ENCODE measurements at places on chromosomes 5 and 9.

- peak; percentile 50 for DNase-seq
Observed at GRCh38 chr5:69083412-69083811, 10.4 kb upstream of the SLC30A5 start.

DNA sequence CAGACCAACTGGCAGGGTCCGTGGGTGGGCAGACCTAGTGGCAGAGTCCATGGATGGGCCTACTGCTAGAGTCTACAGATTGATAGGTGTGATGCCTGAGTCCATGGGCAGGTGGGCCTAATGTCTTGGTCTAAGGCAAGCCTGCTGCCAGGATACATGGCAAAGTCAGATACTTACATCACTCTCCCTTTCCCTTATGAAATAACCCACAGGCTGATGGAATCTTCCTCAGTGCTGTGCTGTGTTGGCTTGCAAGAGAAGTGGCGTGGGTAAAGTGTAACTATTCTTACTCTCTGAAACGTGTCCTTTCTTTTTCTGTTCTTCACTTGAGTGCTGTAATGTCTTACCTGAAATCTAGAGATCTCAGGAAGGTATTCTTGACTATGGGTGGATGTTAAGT lies 67.3 kb upstream of the ADRB2 start:
- DNase-seq: no peak

GRCh38 chr9:32698706-32699277 lies 63.3 kb upstream of the TAF1L start:
- DNase-seq: peak; percentile 72

DNA sequence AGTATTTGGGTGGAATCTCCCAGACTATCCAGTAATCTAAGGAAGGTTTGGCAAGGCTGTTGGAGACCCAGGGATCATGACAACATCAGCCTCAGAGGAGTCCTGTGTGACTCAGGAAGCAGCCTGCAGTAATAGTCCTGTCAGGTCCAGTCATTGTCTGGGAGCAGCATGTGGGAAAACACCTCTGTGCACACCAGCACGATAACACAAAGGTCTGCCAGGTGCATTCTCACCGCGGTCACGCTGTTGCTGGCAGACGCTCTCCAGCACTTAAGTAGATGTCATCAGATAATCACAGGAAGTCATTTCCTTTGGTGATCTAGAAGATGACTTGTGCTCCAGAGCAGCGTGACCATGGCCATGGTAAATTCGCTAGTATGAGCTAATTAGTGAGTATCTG lies 99.2 kb upstream of the IQGAP2 start:
- DNase-seq: peak; percentile 88

- DNase-seq: no peak
Observed at GRCh38 chr9:89648247-89649000, 43.6 kb downstream of the GADD45G start.

- DNase-seq: no peak
Observed at GRCh38 chr9:125446561-125447094, 185.0 kb downstream of the GAPVD1 start.

DNA sequence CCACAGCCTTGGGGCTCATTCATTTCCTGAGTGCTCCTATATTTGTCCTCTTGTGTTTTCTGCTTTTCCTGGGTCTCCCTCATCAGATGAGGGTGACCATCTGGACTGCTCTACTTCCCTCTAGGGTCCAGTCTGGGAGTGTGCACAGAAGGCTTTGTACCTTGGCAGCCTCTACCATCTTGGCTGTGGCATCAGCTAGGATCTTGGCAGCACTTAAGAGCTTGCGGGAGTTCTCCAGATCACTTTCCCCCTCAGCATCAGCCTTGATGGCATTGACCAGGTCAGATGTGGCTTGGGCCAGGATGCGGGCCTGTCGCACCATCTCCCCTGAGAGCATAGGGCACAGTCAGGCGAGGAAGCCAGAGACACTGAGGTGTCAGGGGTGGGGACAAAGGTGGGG lies 15.8 kb downstream of the TLN1 start:
- DNase-seq: no peak

GRCh38 chr5:115838885-115839518 lies 2.4 kb downstream of the ATG12 start:
- DNase-seq: peak; percentile 62

GRCh38 chr9:136421791-136422190 lies 11.3 kb downstream of the PMPCA start:
- no peak for DNase-seq

GRCh38 chr9:123267481-123268198 lies 746 bp downstream of the STRBP start:
- DNase-seq: no peak

DNA sequence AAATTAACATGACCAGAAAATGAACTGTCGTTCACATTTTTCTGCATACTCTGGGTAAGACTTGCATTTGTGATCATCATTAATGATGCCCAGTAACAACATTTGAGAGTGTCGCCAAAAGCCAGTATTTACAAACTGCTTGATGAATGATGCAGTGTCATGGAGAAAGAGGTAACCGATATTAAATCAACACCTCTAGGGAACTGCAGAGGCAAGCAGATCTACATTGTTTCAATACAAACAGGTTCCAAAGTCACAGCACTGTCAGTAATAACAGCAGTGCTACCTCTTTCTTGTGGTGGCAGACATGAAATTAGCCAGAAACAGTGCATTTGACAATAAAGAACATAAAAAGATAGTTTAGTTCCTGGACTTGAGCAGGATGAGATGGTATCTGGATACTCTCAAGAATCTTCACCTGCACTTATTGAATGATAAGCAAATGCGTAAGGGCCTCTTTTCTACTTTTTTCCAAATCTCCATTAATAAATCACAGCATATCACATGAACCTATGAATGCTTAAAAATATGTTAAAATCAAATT lies 456.6 kb downstream of the ARHGEF28 start:
- no peak for DNase-seq

GRCh38 chr5:86968301-86968753 lies 299.4 kb upstream of the RASA1 start:
- peak; percentile 55 for DNase-seq

DNA sequence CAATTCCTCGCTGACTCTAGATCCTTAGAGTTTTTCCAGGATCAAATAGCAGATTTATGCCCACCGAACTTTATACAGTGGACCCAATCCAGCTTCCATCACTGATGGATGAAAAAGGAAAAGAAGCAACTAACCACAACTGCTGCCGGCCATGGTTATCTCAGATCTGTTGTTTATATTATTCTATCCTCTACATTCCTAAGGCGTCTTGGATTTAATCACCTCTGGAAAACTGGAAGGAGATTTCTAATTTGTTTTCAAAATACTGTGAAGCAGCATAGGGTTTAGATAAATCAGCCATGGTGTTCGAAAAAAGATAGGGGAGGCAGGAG lies 663 bp upstream of the ZNF366 start:
- no peak for DNase-seq

GRCh38 chr9:76456202-76456926 lies 2.6 kb upstream of the GCNT1 start:
- DNase-seq: peak; percentile 14

DNA sequence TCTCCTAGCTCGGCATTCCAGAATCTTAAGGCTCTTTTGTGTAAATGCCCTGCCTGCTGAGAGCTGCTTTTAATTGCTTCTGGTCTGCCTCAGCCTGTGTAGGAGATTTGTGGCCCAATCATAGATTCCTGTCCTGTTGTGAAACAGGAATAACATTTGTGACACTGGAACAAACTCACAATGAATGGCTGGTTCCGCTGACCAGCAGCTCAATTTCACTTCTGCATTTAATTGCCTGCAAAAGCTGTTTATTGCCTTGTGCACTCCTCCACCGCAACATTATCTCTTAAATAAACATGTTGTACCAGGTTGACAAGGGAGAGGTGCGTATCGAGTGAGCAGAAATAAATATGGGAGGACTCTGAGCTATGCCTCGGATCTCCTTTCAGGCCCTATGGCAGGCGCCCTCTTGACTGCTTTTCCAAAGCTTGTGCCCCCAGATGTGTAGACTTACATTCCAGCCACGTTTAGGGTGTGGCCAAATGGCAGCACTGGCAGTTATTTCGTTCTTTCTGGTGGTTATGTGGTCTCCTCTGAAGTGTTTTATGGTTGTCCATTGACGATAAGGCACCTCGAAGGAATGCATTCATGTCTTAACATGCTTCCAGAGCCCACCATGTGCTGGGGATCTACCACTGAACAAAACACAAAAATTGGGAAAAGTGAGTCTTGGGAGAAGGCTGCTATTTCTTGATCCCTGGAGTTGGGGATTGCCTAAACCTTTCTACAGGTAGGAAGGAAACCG lies 58.1 kb downstream of the DMRT1 start:
- no peak for DNase-seq

- DNase-seq: peak; percentile 6
Observed at GRCh38 chr5:81907012-81907635, 64.7 kb upstream of the ATG10 start.

DNA sequence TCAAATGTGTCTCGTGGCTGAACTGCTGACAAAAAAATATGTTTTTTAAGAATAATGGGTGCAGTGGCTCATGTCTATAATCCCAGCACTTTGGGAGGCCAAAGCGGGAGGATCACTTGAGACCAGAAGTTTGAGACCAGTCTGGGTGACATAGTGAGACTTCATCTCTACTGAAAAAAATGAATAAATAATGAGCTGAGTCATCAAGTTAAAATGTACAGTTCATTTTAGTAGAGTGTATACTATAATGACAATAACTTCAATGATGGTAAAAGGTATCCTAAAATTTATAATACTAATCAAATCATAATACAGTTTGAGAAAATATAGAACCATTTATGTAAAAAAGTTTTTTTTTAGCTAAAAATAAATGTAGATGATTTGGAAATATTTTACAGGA lies 37.9 kb upstream of the TJP2 start:
- DNase-seq: no peak

DNA sequence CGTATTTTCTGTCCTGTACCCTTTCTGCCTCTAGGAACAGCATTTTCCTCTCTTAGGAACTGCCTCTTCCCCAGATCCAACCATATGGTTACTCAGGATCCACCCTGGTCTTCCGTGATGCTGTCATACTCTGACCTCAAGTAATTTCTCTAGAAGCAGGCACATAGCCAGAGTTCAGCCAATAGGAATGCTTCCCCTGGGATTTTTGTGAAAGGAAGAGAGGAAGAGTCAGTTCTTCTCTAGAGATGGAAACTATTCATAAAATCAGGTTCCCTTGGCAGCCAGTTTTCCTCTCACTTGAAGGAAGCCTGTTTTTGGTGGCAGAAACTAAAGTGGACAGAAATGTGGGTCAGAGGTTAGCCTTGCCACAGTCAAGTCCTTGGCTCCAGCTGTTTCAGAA lies 400.1 kb upstream of the PCSK5 start:
- DNase-seq: no peak

- no peak for DNase-seq
Observed at GRCh38 chr9:74953235-74953751, 581 bp upstream of the C9orf40 start.

GRCh38 chr9:109852556-109852955 lies 72.6 kb downstream of the PALM2AKAP2 start:
- DNase-seq: no peak

DNA sequence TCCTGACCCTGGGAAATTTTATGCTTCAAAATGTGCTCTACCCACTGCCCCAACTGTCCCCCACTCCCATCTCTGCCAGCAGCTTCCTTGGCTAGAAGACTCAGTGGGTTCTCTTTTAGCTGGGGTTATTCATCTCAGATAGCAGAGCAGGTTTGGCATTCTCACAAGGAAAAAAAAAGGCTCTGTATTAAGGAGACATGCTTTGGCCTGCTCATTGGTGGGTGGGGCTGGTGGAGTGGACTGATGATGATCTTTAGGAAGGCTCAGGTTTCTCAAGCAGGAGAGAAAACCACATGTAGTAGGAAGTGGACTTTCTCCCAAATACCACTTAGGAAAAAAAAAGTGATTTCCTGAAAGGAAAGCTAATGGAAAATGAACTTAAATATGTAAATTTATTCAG lies 279.2 kb upstream of the ZNF462 start:
- peak; percentile 95 for DNase-seq

DNA sequence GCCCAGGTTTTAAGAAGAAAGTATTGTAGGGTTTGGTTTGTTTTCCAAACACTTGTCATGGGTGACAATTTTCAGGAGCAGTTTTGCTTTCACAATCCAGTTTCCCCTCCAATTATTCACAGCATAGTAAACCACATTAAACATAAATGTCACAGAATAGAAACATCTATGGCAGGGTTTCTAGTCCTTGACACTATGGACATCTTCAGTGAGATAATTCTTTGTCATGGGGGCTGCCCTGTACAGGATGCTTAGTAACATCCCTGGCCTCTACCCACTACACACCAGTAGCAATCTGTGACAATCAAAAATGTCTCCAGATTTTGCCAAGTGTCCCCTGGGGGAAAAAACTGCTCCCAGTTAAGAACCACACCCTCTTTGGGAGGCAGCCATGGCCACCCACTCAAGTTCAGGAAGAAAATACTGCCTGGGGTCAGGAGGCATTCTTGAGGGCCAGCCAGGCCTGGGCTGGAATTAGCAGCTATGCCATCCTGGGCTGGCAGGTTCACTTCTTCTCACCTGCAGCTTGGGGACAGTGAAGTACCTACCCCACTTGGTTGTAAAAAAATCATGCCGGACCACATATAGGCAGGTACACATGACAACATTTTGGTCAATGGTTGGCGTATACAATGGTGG lies 116.3 kb downstream of the HSD17B3 start:
- DNase-seq: no peak

DNA sequence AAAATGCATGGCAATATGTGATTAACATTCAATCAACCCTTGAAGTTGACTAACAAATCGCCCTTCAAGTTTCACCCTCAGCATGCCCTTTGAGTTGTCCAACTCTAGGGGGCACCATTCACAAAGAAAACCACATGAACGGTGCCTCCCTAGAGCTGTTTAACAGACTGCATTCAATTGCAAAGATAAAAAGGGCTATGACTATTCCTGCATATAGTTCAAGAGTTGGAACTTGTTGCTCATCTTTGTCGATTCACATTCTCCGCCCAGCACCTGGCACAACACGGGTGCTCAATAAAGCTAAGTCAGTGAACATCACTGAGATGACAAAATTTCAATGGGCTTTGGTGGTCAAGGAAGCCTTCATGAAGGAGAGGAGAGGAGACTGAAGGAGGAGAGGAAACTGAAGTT lies 69.6 kb upstream of the SLC30A5 start:
- peak; percentile 58 for DNase-seq

DNA sequence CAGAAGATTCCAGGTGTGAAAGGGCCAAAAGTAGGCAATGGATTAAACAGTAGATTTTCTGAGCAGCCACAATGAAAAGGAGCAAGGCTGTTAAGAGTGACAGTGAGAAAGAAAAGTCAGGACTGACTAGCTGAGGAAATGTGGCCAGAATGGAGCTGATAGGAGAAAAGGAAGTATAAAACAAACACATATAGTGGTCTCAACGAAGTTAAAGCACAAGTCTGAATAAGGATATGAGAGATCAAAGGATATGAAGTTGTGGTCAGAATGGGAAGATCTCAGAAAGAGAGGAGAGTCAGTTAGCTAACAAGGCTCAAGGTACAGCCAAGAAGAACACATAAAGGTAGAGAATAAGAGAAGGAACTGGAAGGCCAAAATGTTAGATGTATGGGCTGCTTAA lies 39.9 kb downstream of the FNIP1 start:
- DNase-seq: no peak

Data from bronchial epithelial cell (primary cell).